ENCODE measurements at places on chromosomes 4 and X. TPM values are rescaled to one million over a fixed set of nuclear protein-coding genes. Genes with fewer than 3 reads are reported as not detected.

TRIM75 gene
- total RNA-seq, result not detected

MAGEE1 gene
- total RNA-seq, result 2.1 TPM

SOX3 gene
- total RNA-seq, result not detected

EPGN gene
- 7.7 TPM for total RNA-seq

FAM241A gene
- 1.6 TPM for total RNA-seq

JAKMIP1 gene
- not detected for total RNA-seq

COX7B gene
- total RNA-seq, result 475 TPM

RPA4 gene
- 0.79 TPM for total RNA-seq

ELF2 gene
- total RNA-seq, result 40.0 TPM

CXCR3 gene
- not detected for total RNA-seq
